Stimulated activated CD8-positive, alpha-beta memory T cell treated with anti-CD3 and anti-CD28 coated beads, Interleukin-15, amount 100 ng/mL, for 24 hours (primary cell): ENCODE measurements at places on chromosomes 12 and 14.

DNA sequence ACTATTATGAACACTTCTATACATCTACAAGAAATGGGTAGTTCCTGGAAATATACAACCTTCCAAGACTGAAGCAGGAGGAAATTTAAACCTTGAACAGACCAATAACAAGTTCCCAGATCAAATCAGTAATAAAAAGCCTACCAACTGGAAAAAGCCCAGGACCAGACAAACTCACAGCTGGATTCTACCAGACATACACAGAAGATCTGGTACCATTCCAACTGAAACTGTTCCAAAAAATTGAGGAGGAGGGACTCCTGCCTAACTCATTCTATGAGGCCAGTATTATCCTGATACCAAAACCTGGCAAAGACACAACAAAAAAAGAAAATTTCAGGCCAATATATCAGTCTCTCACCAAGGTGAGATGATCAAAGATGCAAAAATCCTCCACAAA, 189.4 kb downstream of the RPS29 start:
- no peak for DNase-seq

DNA sequence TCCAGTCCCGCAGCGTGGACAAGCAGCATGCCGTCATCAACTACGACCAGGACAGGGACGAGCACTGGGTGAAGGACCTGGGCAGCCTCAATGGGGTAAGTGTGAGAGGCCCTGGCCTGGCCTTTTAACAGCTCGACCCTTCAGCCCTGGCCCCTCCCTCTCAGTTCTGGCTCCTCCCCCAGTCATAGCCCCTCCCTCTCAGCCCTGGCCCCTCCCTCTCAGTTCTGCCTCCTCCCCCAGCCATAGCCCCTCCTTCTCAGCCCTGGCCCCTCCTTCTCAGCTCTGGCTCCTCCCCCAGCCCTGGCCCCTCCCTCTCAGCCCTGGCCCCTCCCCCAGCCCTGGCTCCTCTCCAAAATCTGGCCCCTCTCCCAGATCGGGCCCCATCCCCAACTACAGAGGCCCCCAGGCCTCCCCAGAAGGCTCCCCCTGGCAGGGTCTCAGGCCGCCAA, 11.2 kb downstream of the CEP170B start:
- no peak for DNase-seq

- DNase-seq, result no peak
Observed at GRCh38 chr14:59313658-59314608, 125.5 kb downstream of the DAAM1 start.

GRCh38 chr14:60114881-60115280, 23.2 kb downstream of the PCNX4 start:
- no peak for DNase-seq

DNA sequence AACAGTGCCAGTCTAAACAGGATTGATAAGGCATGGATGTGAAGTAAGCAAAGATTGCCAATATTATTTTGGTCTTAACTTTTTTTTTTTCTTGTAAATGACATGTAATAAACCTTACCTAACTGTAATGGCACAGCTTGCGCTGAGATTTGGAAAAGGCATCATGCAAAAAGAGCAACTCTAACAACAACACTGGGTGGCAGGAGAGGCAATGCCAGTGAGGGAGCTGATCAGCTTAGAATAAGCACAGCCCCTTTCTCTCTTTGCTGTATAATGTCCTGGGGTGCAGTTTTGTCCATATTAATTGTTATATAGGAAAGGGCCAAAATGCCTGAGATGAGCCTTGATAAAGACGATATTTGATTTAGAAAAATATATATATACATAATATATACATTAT, 1589.7 kb upstream of the FLRT2 start:
- DNase-seq, result no peak

GRCh38 chr14:67943947-67944346, 124.4 kb downstream of the RAD51B start:
- DNase-seq, result no peak

GRCh38 chr14:34126586-34126985, 175.7 kb upstream of the EGLN3 start:
- DNase-seq, result no peak

GRCh38 chr12:101779626-101780025, 40.4 kb upstream of the SYCP3 start:
- no peak for DNase-seq

- no peak for DNase-seq
Observed at GRCh38 chr12:71948390-71948789, 9.7 kb downstream of the TPH2 start.

- DNase-seq, result no peak
Observed at GRCh38 chr12:4118017-4118510, 155.5 kb upstream of the CCND2 start.

- no peak for DNase-seq
Observed at GRCh38 chr12:119208626-119209061, 29.9 kb downstream of the HSPB8 start.

- no peak for DNase-seq
Observed at GRCh38 chr12:1875608-1876007, 42.8 kb downstream of the CACNA2D4 start.

DNA sequence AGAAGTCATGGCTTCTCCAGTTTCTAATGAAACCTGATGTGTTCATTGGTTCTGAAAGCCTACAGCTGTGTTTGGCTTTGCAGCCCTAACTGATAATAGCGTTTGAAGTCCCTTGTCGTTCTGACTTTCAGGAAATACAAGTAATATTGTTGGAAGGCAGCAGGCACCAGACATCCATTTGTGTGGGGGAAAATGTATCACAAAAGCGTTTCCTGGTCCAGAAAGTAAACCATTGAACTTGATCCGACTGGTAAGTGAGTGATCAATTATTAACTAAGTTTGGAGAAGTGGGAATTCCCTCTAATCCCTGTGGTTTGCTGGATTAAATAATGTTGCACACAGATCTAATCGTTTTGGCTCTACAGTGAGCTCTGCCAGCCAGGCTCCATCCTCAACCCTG, 77.3 kb upstream of the LTA4H start:
- no peak for DNase-seq

GRCh38 chr12:79439175-79439825, 251.5 kb downstream of the PAWR start:
- DNase-seq, result no peak

DNA sequence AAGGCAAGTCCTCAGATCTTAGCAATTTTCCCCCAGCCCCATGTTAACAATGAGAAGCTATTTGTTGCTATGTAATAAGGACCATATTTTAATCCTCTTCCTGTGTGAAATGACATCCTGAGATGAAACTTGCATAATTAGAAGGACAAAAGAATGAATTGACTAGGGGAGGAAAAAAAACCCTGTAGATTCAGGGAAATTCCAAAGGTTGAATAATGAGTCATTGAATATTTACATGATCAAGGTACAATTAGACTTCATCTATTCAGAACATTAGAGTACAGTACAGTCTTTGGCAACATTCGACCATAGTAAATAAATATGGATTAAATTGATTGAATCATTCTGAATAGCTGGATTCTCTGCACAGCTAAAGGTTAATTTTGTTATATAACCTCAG, 9.4 kb downstream of the MYBPC1 start:
- no peak for DNase-seq

DNA sequence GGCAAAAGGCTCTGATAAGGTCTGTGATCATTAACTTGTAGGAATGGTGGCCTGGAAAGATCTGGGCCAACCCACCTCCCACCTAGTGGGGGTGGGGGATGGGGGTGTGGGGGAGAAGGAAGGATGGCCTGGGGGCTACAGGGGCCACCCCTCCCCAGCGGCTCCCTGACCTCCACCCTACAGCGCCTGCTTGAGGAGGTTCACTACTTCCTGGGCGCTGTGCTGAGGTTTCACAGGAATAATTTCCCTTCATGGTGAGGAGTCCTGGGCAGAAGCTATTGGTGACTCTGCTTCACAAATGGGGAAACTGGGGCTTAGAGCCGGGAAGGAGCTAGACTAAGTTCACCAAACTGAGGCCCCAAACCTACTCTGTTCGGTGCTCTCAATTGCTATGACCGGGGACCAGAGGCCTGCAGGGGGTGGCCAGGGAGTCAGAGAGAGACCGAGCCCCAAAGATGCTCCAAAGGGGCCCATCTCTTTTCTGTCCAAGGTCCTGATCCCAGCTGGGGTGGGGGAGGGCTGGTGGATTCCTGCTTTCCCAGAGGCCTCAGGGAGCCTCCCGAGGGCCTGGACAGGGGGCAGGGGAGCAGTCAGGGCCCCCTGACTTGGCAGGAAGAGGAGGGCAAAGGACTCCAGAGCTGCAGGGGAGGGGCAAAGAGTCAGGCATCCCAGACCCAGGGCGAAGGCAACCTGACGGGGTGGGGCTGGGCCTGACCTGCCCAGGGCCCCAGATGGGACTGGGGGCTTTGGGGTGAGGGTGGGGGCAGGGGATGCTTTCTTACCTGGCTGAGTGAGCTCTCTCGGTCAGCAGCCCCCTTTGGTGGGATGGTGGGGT, 1.7 kb downstream of the HNF1A start:
- DNase-seq, result no peak

DNA sequence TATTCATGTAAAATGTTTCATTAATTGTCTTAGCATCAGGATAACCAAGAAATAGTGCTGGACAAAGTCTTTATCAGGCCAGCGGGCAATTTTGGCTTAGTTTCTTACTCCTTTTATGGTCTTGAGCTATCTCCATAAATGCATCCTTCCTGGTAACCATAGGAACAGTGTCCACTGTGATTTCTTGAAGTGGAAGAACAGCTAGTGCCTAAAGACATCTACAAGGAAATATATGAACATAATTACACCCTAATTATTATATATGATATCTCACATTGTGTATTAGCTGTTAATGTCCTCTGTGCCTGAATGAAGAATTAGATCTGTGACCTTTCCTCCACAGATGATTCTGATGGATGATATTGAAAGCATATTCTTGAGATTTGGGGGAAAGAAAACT, 286.7 kb upstream of the ATXN7L3B start:
- DNase-seq, result no peak

DNA sequence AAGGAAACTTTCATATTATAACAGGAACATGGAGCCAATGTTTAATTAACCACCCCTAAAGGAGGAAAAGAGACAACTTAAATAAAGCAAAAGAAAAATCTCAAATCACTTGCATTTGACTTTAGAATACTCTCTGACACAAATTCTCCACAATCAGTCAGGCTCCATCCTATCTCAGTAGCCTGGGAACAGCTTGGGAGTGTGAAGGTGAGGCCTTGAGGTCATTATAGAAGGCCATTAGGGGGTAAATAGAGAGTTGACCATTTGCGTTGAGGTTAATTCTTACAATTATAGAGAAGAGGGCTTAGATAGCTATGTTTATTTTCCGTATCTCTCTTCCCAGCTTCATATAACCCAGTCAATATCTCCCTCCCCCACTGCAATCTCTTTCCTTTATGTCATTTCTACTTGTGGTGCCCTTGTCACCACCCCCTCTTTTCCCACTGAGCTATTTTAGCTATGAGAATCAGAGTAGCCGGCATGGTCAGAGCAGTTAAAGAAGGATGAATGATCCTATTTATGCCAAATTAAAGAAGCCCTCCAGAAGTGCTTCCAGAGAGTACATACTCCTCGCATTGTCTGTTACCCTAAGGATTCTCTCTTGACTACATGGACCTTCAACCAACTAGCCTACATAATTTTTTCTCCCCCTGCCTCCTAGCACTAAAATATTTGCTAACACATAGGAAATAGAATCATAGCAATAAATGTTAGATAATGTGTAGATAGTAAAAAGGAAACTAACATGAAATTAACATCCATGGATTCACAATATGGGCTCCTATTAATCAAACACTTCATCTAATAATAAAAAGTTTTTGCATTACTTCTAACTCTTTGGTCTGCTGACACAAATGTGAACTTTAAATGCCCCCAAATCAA, 135.2 kb upstream of the KRR1 start:
- DNase-seq, result no peak

- DNase-seq, result no peak
Observed at GRCh38 chr12:92690601-92691000, 12.2 kb upstream of the PLEKHG7 start.

DNA sequence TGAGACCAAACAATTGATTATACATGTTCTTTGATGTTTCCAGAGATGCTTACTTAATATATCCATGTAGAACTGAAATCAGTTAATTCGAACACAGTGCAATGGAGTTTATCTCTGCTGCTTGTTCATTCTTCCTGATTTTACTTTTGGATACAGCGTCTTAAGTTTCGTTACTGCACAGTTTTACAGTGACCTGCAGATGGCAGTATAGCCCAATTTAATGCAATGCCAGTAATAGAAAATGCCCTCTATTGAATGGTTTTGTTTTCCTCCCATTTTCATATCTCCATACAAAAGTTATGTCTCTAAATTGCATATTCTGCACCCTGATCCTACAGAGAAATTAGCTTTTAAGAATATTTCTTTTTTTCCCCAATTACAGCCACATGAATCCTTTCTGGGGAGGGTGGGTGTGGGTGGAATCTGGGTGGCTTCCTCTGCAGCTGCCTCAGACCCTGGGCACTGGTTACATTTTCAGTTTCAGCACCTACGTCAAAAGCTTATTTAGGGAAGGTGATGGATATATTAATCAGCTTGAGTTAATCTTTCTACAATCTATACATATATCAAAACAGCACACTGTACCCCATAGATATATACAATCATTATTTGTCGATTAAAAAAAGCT, 101.1 kb upstream of the DCD start:
- DNase-seq, result no peak

DNA sequence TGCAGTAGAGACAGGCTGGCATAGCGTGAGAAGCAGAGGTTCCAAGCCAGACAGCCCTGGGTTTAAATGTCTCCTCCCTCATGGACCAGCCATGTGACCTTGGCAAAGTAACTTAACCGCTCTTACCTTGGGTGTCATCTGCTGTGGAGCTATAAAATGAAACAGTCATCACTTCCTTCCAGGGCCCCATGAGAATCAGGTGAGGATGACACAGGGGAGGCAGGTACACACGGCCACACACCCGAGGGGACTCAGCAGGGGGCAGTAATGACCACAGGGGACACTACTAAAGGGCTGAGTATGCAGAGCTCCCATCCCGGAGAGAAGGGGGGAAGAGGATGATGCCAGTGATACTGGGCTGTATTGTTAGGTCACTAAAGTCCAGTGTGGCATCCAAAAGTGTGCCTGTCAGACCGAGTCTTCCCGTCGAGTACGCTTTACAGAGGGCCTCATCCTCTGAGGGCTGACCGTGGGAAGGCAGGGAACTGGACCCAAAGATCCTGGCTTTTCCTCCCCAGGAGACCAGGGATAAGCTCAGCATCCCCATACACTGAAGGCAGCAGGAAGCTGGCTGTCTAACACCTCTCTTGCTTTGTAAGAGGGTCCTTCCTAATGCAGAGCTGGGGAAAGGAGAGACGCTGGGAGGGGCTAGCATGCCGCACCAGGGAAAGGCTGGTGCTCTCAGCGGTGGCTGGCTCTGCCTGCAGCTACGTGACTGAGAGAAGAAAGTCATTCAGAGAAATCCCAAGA, 94.2 kb downstream of the SINHCAF start:
- DNase-seq, result no peak

- DNase-seq, result no peak
Observed at GRCh38 chr12:48556631-48557030, 13.2 kb downstream of the LALBA start.
